A549 treated with Hydrocortisone at 1 μM for 4 hours (cell line): ENCODE measurements at places on chromosomes 5 and 9. TPM values are rescaled to one million over a fixed set of nuclear protein-coding genes. Genes with fewer than 3 reads are reported as not detected.

SPINK4 gene
- total RNA-seq: not detected in 5 replicates

MELK gene
- 62.1 to 83.8 TPM (median 69.7 TPM) in 5 replicates for total RNA-seq

SYNPO gene
- 21.7 to 25.7 TPM (median 24.0 TPM) in 5 replicates for total RNA-seq

SNAPC4 gene
- total RNA-seq: 11.6 to 13.3 TPM (median 12.0 TPM) in 5 replicates

RAPGEF1 gene
- total RNA-seq: 38.5 to 50.3 TPM (median 47.1 TPM) in 5 replicates
